H7 (cell line): ENCODE measurements at places on chromosomes 1 and 21. TPM values are rescaled to one million over a fixed set of nuclear protein-coding genes. Genes with fewer than 3 reads are reported as not detected.

Gene GPR25
- not detected in 2 replicates for total RNA-seq

Gene TINAGL1
- total RNA-seq = 11.5 and 14.2 TPM in 2 replicates

Gene OR2L2
- not detected in 2 replicates for total RNA-seq

Gene ANGPTL1
- total RNA-seq = 0.11 TPM in 1 of 2 replicates, not detected in the other

Gene SDC3
- total RNA-seq = 38.0 and 44.2 TPM in 2 replicates

Gene OVAAL
- total RNA-seq = not detected in 2 replicates

Gene PPM1J
- 4.6 and 7.7 TPM in 2 replicates for total RNA-seq

Gene OLIG2
- 0.17 and 0.67 TPM in 2 replicates for total RNA-seq

Gene DAB1
- total RNA-seq = 14.3 and 16.4 TPM in 2 replicates

Gene CHRM3
- total RNA-seq = 4.7 and 6.9 TPM in 2 replicates

Gene HRNR
- not detected in 2 replicates for total RNA-seq

Gene PTCH2
- total RNA-seq = 0.18 and 0.42 TPM in 2 replicates
